Osteoblast (primary cell): ENCODE measurements at places on chromosomes 7 and 10.

- DNase-seq, result no peak
These were observed 601.7 kb downstream of the ANKRD7 start for GRCh38 chr7:118826246-118826645.

- no peak for DNase-seq
These were observed 120.9 kb downstream of the TWIST1 start for GRCh38 chr7:18996583-18996982.

DNA sequence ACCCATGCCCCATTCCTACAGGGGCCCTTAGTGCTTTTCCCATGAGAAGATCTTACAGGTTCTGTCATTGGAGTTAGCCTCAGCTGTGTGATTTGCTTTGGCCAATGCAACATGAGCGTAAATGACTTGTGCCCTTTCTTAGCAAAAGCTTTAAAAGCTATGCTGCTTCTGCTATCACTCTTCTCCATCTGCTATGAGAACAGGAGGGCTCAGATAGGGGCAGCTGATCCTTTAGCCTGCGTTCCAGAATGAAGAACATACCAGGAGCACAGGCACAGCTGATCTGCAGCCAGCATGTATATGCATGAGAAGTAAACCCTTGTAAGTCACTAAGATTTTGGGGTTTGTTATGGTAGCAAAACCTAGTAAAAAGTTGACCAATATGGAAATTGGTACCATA, 218.2 kb downstream of the SH2D4B start:
- no peak for DNase-seq

- DNase-seq, result no peak
These were observed 38.6 kb downstream of the TRIL start for GRCh38 chr7:28919510-28919909.

DNA sequence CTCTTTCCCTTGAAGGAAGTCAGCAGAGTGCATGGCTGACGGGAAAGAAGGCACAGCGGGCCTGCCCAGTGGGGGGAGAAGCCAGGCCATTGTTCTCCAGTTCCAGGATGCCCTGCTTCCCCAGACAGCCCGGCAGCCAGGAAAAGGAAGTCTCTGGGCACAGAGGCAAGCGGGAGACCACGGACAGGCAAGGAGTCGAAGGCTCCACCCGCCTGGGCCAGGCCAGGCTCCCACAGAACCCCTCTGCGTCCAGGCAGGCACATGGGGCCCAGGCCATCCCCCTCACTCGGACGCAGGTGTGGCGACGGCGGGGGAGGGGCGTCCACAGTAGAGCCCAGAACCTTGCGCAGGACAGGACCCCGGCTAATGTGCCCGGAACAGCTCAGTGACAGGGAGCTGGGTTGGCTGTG, 8.7 kb downstream of the GPR146 start:
- DNase-seq, result no peak

- no peak for DNase-seq
These were observed 75.0 kb upstream of the AFAP1L2 start for GRCh38 chr10:114479307-114479706.

- no peak for DNase-seq
These were observed 21.7 kb upstream of the ACTR3B start for GRCh38 chr7:152737833-152738232.
